ENCODE measurements at places on chromosomes 7 and 10.

DNA sequence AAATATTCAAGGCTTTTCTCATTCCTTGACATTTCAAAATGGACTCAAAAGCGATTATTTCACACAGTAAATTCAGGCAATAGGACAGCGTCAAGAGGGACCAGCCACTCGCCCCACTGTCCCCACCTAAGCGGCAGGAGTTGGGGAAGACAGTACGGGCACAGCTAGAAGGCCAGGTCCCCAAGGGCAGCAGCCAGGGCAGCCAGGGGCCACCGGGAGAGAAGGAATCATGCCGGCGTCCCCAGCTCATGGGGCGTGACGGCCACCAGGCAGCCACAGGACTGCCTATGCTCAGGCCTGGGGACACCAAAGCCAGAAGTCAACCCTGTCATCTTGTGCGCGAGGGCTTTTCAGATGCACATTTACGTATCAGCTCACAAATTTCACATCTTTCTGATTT lies 225.7 kb upstream of the PPP2R2D start:
- DNase-seq: no peak

GRCh38 chr10:63671317-63671937 lies 150.2 kb downstream of the REEP3 start:
- peak; percentile 94 for DNase-seq

DNA sequence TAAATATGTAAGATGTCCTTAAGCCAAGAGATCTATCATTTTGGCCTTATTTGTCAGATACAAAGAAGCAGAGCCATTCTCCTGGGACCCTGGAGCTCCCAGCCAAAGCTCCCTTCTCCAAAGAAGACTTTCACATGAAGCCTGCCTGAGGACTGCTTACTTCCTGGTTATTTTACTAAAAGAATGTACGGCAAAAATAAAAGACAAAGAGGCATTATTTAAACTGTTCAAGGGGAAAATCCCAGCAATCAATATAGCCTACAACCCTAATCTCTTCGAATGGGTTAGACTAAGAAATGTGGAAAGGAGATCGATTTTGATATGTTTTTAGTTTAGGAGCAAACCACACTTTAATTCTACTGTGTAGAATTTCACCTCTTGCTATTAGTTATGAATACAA lies 237.9 kb upstream of the CTBP2 start:
- DNase-seq: no peak

DNA sequence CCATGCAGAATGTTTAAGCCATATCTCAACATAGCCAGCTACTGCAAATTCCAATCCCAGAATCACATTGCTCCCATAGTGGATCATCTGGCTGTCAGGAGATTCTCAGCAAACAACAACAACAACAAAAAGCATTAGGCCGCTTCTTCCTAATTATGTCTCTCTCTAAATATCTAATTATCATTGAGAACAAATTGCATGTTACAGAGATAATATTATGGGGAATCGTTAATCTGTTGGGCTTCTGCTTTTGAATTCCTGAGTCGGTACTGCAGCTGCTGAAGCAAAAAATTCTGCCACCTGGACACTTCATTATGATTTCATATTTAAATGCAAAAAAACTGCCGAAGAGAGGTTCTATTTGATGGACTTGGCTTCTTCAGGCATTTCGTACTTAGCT lies 388.7 kb downstream of the GFRA1 start:
- DNase-seq: no peak

DNA sequence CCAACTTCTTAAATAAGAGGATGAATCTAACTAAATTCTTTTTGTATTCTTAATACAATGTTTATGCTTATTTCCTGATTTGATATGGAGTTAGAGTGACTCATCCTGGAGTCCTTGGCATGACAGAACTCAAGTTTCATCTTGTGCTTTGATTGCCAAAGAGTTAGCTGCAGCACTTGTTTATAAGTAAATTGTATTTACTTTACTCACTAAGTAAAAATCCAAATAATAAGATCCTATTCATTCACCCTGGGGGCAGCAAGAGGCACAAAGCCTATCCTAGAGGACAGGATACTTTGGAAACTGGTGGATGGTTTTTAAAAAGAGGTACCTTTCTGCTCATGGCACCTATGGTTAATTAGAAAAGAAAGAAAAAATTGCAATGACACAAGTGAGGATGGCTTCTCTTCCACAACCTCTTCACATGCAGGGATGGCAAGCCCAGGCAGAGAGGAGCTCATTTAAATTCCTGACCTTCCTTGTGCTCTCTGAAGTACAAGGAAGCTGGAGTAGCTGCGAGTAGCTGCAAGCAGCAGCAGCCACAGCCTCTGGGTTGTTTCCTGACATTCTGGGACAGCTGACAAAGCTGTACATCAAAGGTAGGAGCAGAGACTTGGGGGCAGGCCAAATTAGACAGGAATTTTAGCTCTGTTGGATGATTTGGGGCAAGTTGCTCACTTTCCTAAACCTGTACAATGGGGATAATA lies 28.5 kb upstream of the CROT start:
- peak; percentile 64 for DNase-seq
